CD4-positive, alpha-beta T cell treated with Interleukin-15 for 4 hours (primary cell): ENCODE measurements at places on chromosomes 6 and 20.

GRCh38 chr20:5667705-5668528 is 82.3 kb upstream of the SHLD1 start:
- DNase-seq = no peak

DNA sequence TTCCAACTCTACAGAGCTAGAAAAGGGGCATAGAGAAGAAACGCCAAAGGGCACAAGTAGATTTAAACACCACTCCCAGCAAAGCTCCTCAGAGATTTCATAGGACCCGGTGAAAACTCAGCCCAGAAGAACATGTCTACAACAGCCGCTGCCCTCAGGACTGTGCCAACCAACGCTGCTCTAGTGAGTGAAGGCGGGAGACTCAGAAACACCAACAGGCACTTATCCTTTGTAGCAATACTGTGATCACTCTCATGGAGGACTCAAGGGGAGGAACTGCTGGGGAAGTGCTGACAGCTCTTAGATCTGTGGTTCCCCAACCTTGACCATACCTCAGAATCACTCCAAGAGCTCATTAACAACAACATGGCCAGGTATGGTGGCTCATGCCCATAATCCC is 39.5 kb downstream of the STAU1 start:
- DNase-seq = no peak

- DNase-seq = no peak
Observed at GRCh38 chr6:93407186-93407585, 12.2 kb downstream of the EPHA7 start.

- no peak for DNase-seq
Observed at GRCh38 chr20:47191956-47192355, 164.5 kb downstream of the ZMYND8 start.

- no peak for DNase-seq
Observed at GRCh38 chr6:169669147-169669546, 32.7 kb downstream of the WDR27 start.

DNA sequence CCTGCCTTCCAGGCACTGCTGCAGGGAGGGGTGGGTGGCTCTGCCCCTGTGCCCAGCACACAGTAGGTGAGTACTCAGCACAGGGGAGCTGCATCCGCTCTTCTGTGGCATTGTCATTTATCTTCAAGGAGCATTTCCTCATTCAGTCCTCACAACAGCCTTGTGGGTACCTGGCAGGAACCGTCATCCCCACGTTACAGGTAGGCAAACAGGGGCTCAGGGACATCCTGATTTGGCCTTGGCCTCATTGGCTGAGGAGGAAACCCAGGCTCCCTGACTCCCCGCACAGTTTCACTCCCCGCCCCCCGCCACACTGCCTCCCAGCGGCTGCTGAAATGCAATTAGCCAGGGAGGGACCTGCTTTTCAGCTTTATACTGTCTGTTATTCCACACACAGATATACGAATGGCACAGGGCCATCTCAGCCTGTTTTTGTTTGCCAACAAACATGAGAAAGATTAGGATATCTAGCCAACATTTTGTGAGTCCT is 24.2 kb upstream of the PNPLA1 start:
- no peak for DNase-seq

DNA sequence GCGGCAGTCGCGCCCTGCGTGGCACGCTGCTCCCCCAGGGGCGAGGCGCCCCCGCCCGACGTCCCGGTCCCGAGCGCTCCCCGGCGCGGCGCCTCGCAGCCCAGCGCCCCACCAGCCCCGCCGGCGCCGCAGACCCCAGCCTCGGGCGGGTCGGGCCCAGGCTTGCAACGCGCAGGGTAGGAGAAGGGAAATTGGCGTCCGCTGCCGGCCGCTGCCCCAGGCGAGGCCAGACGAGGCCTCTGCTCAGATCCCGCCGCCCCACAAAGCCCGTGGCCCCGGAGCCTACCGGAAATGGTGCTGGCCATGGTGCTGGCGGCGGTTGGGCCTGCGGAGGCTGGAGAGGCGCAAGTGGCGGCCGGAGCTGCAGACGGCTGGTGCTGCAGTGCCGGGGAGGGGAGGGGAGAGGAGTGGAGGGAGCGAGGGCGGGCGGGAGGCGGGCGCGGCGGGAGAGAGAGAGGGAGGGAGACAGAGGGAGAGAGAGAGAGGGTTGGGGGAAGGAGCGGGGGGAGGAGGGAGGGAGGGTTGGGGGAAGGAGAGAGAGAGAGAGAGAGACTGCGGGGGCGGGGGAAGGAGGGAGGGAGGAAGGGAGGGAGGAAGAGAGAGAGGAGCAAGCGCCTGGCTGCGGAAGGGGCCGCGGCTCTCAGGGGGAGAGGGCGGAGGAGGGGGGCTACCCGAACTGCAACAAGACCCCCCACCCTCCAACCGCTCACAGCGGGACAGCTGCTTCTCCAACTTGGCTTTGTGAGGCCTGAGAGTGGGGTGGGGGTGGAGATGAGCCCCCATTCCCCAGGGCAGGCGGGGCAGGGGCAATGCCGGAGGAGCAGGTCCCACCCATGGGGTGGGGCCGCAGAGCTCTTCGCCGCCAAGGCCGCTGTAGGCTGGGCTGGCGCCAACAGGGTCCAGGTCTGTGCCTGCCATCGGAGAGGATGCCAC is at the start of gene STMN3:
Gene STMN3, minus strand, starts transcription at position 384 of the 933 bp plus-strand sequence. Its CDS starts 79 bp downstream, at position 305.
- peak; percentile 61 for DNase-seq

DNA sequence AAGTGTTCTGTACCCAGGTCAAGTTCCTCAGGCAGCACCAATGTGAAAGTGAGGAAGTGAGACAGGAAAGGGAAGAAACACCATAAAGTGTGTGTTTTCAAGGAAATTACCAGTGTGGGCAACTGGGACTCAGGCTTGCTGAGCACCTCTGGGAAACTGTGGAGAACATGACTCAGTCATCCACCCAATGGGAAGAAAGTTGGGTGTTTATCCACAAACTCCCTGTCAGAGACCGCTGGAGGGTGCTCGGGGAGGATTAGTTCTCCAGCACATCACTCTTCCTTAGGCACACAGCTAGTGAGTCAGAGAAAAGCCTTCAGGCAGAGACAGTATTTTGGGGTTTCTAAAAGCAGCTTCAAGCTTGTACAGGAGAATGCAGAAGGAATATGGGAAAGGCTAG is 93.6 kb downstream of the PCSK2 start:
- no peak for DNase-seq

- DNase-seq = no peak
Observed at GRCh38 chr20:16095226-16095625, 478.0 kb downstream of the KIF16B start.
